ENCODE measurements at places on chromosomes 5 and 9.

- no peak for DNase-seq
These were observed 234.5 kb downstream of the DENND1A start for GRCh38 chr9:123695386-123695785.

DNA sequence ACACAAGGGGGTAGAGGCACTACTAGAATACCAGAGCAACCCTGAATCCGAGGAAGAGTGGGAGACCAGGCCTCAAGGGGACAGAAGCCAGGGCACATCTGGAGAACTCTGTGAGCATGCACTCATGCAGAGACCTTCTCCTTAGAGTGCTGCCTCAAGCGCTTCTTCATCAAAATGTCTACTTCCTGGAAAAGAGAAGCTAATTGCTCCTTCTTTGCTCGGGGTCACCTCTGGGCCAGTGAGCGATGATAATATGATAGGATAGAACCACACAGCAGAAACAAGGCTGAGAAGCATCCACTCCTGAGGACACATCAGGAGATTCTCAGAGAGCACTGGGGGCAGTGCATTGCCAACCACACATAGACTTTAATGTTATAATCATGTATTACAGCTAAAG, 23.7 kb upstream of the LMNB1 start:
- DNase-seq, result no peak

- DNase-seq, result no peak
These were observed 8.2 kb downstream of the SLC23A1 start for GRCh38 chr5:139374909-139375308.

- peak; percentile 61 for DNase-seq
These were observed 147.5 kb downstream of the CAVIN4 start for GRCh38 chr9:100725371-100725770.

DNA sequence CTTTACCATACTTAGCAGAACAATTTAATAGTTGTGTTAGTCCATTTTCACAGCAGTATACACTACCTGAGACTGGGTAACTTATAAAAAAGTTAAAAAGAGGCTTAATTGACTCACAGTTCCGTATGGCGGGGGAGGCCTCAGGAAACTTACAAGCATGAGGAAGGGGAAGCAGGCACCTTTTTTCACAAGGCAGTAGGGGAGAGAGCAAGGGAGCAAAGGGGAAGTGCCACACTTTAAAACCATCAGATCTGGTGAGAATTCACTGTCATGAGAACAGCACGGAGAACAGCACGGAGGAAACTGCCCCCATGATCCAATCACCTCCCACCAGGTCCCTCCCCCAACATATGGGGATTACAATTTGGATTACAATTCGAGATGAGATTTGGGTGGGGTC, 269.9 kb downstream of the MTRR start:
- no peak for DNase-seq

GRCh38 chr5:107553117-107553555, 117.6 kb downstream of the EFNA5 start:
- DNase-seq, result no peak

DNA sequence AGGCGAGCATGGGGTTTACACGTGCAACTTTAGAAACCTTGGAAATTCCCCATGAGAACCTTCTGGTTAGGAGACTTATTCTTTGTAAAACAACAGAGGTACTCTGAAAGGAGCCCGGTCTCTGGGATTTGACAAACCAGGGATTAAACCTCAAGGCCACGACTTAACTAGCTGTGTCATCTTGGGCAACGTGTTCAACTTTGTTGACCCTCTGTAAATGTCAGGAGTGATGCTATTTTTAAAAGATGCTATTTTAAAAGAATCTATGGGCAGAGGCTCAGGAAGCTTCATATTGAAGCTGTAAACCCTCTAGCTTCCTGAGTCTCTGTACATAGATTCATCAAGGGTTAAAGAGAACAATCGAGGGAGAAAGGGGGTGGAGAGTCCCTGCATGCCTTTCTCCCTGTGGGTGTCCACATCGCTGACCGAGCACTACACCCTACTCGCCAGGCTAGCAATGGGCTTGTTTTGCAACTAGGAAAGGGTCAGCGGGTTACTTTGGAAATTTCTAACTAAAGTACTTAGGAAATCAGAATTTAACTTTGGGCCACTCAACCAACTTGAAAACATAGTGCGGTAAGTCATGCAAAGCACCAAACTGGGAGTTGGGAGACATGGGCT, 2.1 kb downstream of the SLC36A2 start:
- DNase-seq, result no peak

- DNase-seq, result no peak
These were observed 72.4 kb downstream of the TEK start for GRCh38 chr9:27181381-27181780.

GRCh38 chr5:174323878-174324281, 278.4 kb downstream of the NSG2 start:
- no peak for DNase-seq

GRCh38 chr5:154190595-154191304, at the start of gene GALNT10:
GALNT10 (plus strand) TSS chr5:154190733; CDS start chr5:154190867, 134 bp downstream.
- DNase-seq, result no peak

DNA sequence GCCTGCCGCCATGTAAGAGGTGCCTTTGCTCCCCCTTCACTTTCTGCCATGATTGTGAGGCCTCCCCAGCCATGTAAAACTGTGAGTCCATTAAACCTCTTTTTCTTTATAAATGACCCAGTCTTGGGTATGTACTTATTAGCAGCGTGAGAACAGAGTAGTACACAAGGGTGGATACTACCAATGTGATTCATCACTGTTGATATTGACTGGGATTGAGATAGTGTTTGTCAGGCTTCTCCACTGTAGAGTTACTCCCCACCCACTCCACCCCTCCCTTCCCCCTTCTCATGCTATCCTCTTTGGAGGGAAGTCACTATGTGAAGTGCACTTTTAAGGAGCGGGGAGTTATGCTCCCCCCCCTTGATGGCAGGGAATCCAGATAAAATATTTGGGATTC, 11.4 kb upstream of the CRHBP start:
- DNase-seq, result no peak

DNA sequence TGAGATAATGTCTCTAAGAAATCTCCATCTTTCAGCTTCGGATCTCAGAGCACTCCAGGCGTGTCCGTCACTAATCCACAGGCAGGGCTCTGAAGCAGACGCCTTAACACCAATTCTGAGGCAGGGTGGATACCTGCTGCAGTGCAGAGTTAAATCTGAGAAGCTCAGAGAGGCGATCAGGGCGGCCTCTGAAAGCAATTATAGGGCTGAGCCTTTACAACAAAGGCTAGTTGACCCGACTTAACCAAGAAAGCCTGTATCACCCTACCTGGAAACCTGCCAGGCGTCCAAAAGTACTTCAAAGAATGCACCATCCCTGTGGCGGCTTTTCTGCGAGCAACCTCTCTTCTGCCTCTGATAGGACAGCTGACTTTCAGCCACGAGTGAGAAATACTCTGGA, 134.8 kb upstream of the MSX2 start:
- no peak for DNase-seq

Measured in DMS 273 treated with DMSO at 0.1 percent for 48 hours (cell line).